ENCODE measurements at places on chromosomes 11 and 22.

- DNase-seq = no peak
Measured at GRCh38 chr11:128814856-128815705, 52.0 kb downstream of the KCNJ1 start.

DNA sequence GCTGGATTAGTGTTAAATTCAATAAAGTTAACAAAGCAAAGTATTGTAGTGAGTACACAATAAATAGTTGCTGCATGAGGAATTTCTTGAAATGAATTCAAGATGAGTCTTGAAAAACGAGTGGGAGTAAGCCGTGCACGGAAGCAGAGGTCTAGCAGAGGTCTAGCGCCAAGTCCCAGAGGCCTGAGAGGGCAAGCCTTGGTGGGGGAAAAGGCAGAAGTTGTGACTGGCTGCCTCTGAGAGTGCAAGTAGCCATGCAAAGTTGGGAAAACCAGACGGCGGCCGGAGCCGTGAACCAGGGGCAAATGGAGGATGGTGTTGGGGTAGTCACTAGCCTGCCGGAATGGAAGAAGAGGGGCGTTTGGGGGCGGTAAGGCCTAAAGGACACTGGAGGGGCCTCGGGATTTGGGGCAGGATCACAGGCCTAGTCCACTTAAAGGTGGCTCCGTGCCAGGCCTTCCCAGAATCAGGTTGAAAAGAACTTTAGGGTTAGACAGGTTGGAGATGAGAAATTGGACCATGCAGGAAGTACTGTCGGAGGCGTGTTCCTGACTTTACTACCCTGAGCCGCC lies 379 bp upstream of the SLC3A2 start:
- DNase-seq = no peak

DNA sequence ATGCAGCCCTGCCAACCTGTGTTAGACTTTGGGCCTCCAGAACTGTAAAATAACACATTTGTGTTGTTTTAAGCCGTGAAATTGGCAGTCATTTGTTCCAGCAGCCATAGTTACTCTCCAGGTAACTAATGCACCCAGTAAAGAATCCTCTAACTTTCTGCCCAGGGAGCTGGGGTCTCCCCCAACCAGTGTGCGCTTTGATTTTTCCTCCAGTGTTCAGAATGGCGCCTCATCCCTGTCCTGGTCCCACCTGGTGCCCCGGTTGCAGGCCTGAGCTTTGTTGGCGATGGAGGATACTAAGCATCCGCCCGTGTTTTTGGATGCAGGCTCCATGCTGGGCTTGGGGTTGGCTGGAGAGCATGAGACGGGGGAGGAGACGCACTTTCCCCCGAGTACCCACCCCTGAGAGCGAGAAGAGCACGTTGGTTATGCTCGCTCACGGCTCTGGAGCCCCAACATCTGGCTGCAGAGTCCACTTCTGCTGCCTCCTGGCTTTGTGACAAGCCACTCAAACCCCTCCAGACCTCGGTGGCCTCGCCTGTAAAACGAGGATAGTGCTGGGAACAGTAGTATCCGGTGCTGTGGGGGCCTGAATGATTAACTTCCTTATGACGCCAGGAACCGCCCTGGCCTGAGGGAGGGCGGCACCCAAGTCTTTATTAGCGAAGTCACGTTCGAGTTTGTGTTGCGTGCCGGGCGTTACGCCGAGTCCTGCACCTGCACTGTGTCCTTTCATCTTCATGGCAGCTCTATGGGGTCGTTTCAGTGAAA lies 25.8 kb downstream of the MRGPRD start:
- DNase-seq = no peak

DNA sequence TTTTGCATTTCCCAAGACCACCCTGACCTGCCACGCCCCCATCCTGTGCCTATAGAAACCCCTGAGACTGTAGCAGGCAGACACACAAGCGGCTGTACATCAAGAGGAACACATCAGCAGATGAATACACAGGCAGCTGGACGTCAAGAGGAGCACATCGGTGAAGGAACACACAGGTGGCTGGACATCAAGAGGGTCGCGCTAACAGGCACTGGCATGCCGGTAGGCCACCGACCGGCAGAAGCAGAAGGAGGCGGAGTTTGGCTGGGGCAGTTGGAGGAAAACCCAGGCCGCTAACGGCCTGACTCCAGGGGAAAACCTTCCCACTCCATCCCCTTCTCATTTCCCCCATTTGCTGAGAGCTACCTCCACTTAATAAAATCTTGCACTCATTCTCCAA lies 5.4 kb upstream of the IPO7 start:
- no peak for DNase-seq

GRCh38 chr11:69299023-69299461 lies 5.1 kb downstream of the MYEOV start:
- no peak for DNase-seq

All from GM19239 (cell line).